Activated T-helper 2 cell treated with anti-CD3 and anti-CD28 coated beads, Interferon-gamma antibody, Interleukin-2, Interleukin-4, amounts not matched to agents 10 μg/mL and 5 μg/mL and 100 μg/mL, durations not matched to agents 14 hours and 24 hours and 36 hours (primary cell): ENCODE measurements at places on chromosomes 6 and 20. TPM values are rescaled to one million over a fixed set of nuclear protein-coding genes. Genes with fewer than 3 reads are reported as not detected.

- DNase-seq = no peak
Measured at GRCh38 chr6:47817749-47818148, 35.9 kb downstream of the OPN5 start.

GRCh38 chr6:7050872-7051779 is 56.6 kb upstream of the RREB1 start:
- DNase-seq = no peak

- no peak for DNase-seq
Measured at GRCh38 chr6:4870821-4871494, 94.8 kb downstream of the CDYL start.

- no peak for DNase-seq
Measured at GRCh38 chr20:11993886-11994461, 76.3 kb downstream of the BTBD3 start.

DNA sequence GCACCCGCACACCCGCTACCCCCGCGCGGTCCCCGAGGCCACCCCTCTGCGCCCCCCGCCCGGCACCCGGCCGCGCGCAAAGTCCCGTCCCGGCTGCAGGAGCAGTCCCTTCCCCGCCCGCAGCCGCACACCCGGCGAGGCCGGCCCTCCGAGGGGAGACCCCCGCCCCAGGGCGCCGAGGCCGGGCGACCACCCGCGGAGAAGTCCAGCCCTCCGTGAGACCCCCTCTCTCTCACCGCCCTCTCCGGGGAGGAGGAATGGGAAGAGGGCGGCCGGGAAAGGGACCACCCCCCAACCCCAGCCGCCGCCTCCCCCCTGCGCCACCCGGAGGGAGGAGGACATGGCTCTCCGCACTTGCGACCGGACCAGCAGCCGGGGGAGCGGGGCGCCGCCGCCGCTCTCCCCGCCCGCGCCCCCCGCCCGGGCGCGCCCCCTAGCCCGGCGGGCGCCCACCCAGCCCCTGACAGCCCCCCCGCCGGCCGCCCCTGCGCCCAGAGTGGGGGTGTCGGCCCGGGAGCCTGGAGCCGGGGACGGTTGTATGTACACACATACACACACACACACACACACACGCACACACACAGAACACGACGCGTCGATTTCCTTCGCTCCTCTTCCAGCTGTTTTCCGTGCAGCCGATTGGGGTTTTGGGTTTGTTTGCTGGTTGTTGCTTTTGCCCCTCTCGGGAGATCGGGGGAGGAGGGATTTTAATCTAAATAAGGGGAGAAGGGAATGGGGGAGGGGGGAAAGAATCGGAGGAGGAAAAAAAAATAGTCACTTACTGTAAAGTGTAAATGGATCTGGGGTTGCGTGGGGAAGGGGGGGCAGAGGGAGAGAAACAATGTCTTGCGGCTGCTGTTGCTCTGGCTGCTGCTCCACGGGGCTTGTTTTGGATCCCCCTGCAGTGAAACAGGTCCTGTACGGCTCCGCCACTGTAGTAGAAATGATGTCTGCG is at the start of gene ATXN1:
TSS of gene ATXN1 (minus strand) at position 945 of the 955 bp plus-strand sequence.
- DNase-seq = peak; percentile 45

DNA sequence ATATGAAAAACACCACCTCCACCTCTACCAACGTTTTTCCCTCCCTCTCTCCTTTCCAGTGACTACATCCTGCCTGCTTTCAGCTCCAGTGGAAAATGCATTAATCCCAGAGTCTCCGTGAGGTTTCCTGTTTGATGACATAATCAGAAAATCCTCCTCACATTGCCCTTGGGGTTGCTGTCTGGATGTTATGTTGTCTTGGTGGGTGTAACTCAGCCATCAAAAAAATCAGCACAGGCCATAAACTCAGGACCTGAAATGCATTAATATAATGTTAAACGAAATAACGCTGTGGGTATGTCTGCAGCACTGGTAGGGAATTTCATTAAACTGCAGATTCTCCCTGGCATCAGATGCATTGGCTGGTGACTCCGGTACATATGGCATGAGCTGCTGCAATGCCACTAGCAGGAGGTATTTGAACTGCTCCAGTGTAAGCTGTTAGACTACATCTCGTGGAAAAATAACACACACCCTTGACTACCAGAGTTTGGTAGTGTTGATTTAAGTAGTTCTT is 297.8 kb downstream of the PRL start:
- no peak for DNase-seq

DNA sequence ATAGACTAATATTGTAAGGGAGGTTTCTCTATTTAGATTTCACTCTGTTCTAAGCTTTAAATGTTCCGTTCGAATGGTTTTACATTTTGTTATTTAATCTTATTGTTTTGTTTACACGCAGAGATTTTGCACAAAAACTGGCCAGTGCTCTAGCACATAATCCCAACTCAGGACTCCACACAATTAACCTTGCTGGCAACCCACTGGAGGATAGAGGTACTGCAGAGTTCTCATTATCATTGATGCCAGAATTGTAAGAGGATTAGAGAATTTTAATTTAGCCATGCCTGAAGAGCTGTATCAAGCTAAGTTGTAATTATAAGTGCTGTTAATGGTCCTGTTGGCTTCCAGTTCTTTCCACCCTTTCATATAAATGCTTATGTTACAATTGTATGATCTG is 179.7 kb upstream of the SCGN start:
- DNase-seq = no peak

DNA sequence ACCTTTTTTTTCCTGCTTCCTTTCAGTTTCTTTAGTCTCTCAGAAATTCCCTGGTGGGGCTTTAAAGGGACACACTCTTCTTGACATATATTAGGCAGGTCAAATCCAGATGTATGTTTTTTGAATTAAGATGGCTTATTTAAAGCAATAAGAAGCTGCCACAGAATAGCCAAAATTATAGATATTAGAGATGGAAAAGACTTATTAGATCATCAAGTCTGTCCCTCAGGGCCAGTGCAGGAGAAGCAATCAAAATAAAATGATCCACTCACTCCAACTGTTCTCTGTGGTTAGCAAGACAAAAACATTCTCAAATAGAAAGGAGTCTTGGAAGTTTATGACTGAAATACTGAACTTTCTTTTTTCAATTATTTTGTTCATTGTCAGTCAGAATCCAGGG is 462.8 kb downstream of the CDC5L start:
- DNase-seq = no peak

GRCh38 chr20:57499676-57500075 is 25.3 kb downstream of the CTCFL start:
- no peak for DNase-seq

DNA sequence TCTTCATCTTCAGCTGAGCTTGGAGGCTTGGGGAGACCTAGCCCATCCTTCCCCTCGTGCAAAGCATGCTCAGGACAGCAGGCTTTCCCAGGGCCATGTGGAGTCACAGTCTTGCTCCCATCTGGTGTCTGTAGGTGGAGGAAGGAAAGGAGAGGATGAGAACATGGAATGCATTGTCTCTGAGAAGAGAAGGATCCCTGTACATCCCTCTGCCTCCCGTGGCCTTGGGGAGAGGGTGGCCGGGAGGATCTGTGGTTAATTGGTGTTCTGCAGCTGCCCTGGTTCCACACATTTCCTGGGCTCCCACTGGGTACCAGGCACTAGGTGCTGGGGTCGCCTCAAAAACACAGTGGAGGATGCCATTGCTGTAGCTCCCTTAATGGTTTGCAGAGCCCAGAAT is 134.5 kb downstream of the PHACTR3 start:
- DNase-seq = no peak

DNA sequence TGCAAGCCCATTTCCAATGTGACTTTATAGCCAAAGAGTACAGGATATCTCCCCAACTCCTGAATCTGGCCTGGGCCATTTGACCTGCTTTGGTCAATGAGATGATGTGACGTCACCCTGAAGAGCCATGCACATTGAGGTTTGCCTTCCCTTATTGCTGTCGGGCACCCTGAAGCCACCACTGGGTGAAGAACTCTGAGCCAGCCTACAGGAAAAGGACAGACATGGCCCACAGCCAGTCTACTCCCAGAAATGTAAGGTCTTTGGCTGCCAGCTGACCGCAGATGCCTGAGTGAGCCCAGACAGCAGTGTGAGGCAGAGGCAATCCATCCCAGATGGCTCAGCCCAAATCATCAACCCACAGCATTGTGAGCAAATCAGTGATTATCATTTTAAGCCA is 3.7 kb upstream of the SYNDIG1 start:
- no peak for DNase-seq

- DNase-seq = no peak
Measured at GRCh38 chr6:132491303-132491702, 21.6 kb downstream of the STX7 start.

DNA sequence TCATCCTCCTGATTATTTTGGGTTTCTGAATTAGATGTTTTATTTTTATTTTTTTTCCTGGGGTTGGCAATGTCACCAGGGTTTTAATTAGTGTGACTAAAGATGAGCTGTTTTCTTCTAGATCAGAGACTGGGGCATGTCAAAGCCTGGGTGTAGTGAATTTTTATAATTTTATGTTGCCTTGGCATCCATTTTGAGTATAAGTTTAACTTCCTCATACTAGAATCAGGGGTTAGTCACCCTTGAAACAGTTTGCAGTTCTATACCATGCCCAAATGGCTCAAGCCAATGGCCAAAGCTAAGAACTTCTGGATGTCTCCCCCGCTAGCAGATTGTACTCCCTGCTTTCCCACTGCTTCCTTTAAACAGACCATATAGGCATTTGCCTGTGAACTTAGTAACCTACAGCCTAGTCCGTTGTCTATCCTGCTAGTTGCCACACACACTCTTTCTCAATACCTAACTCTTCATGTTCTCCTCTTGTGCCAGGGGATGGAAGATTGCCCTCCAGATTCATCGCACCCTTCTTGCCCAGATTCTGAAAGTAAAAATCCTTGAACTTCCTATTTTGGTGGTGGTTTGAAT is 54.5 kb downstream of the KIAA0408 start:
- DNase-seq = no peak

DNA sequence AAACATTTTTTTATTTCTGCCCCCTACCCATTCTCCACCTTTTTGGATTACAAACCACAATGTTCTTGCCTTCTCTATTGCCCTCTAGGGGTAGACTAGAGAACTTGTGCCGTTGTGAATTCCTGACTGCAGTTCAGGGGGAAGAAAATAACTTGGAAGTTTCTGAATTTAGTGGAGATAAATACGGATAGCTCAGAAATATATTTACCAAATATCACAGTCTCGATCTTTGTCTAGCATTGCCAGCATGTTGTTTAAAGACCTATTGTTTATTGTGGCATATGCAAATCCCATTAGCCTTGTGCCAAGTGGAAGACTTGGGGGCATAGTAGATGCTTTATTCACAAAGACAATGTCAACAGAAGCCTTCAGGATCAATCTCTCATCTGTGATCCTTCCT is 154.1 kb upstream of the MMS22L start:
- DNase-seq = no peak

GRCh38 chr6:36657942-36658544 is 20.5 kb upstream of the CDKN1A start:
- no peak for DNase-seq

DNA sequence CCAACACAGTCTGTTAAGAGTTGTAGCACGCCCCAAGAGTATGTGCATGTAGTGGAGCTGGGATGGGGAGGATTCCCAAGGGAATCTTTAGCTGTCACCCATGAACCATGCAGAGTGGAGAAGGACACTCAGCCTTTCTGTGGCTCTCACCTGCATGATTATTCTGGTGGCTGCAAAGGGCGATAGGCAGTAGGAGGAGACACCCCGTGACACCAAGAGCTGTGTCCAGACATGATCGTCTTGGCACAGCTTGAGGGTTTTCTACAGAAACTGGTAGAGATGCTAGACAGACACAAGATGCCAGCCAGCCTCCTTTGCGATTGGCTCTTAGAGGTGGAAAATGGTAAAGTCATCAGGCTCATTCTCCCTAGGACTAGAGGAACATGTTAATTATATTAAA is 3.1 kb upstream of the CSE1L start:
- DNase-seq = no peak

DNA sequence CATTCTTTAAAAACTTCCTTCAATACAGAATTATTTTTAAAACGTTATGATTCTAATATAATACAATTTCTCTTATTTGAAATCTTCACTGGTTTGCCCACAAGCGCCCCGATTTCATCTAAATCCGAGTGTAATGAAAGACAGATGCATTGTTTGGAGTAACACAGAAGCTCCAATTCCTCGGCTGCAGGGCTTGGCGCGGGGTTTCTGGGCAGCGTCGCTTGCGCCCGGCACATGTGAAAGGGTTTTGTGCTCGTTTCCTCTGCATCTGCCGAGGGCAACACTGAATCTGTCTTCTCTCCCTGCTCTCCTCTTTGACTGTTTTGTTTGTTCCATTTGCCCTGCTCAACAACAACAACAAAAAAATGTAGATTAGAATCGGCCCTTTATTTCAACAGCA is 248.6 kb upstream of the QKI start:
- no peak for DNase-seq

DNA sequence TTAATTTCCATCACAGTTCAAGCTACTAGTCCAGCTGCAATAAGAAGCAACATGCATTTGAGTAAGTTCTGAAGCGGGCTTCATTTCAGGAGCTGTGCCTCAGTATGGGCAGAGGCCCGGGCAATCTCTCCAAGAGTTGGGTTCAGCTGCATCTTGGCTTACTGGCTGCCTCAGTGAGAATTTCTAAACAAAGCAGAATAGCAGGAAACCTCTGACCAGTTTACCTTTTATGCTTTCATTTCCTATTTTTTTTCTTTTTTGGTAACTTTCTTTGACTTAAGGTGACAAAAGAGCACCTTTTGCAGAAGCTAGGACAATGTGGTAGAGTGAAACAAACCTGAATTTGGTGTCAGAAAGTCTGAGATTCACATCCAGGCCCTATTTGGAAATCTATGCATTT is 51.0 kb upstream of the FBXO30 start:
- no peak for DNase-seq

- no peak for DNase-seq
Measured at GRCh38 chr6:92124200-92124651, 1295.1 kb downstream of the EPHA7 start.

GRCh38 chr20:19016140-19016497 is 196.3 kb upstream of the SLC24A3 start:
- DNase-seq = no peak

- no peak for DNase-seq
Measured at GRCh38 chr6:143180826-143181225, 120.1 kb downstream of the AIG1 start.

- DNase-seq = no peak
Measured at GRCh38 chr6:12083763-12084162, 71.7 kb downstream of the HIVEP1 start.

DNA sequence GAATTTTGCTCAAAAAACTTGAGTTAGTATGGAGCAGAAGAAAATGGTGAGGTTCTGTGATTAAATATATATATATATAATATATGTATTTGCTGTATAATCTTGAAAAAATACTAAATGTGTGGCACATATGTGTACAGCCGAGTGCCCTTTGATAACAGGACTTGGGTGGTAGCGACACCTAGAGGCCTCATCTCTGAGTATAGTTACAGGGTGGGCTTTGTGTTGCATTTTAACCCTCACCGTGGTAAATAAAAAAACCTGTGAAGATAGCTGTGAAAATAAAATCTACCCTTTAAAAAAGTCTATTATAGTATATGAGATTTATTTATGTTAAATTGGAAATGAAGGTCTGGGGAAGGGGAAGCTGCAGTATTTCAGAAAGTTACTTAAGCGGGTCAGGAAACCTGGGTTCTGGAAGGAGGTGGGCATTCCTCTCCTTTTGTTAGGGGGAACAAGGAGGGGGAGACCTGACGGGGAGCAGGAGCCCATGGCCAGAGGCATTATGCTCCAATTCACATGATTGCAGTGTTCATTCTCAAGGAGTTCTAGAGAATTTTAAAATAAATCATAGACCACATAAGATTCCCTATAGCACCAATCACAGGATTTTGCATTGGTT is 82.7 kb downstream of the SH3BGRL2 start:
- DNase-seq = no peak

Gene CALHM5
- not detected in 2 replicates for total RNA-seq

Gene IBTK
- 40.5 and 42.5 TPM in 2 replicates for total RNA-seq

Gene ACAT2
- 108 and 109 TPM in 2 replicates for total RNA-seq

Gene SAMD5
- 0.48 and 0.67 TPM in 2 replicates for total RNA-seq

Gene CD40
- total RNA-seq = 0.25 and 0.91 TPM in 2 replicates

Gene TFAP2D
- not detected in 2 replicates for total RNA-seq

Gene FAM209B
- 0.97 and 1.8 TPM in 2 replicates for total RNA-seq
